ENCODE measurements at places on chromosomes 3 and 15.

GRCh38 chr3:153744889-153745288 is 376.3 kb upstream of the ARHGEF26 start:
- DNase-seq = no peak

GRCh38 chr3:129953621-129954020 is 20.9 kb upstream of the TRH start:
- DNase-seq = no peak

- no peak for DNase-seq
Observed at GRCh38 chr3:65425880-65426279, 612.8 kb downstream of the MAGI1 start.

- DNase-seq = no peak
Observed at GRCh38 chr3:159480046-159480445, 508.6 kb upstream of the IL12A start.

GRCh38 chr3:194225988-194226663 is 90.2 kb downstream of the HES1 start:
- no peak for DNase-seq

- DNase-seq = no peak
Observed at GRCh38 chr3:122215592-122216298, 32.3 kb downstream of the CASR start.

GRCh38 chr15:48336940-48337339 is 5.7 kb downstream of the DUT start:
- no peak for DNase-seq

- DNase-seq = no peak
Observed at GRCh38 chr3:8472549-8472948, 29.1 kb upstream of the LMCD1 start.

DNA sequence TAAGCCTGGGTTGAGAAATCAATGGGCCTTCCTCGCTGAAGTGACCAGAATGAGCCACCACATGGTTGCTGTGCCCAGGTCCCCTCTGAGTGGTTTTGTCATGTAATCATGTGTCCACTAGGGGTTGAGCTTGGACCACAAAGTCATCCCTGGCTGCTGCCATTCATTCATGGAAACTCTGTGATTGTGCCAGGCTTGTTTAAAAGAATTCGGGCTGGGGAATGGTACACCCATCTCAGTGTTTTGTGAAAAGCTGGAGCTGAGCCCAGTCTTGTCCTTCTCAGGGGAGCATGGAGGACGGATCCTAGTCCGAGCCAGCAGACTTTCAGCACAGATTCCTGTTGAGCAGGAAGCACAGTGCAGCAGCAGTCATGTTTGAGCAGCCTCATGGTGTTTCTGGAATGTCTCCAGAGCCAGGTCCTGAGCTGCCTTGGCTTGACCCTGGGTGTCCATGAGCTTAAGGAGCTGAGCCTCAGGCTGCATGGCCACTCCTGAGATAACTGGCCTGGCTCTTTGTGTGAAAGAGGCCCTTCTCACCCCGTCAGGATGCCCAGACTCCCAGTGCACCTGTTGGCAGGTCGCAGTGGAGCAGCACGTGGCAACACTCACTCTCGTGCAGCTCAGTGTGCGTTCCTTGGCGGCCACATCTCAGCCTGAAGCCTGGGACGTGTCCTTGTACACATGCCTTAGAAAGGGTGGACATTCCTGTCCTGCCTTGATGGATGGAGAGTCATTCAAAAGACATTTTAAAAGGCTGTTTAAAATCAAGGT is 260.3 kb upstream of the TPM1 start:
- peak; percentile 93 for DNase-seq

DNA sequence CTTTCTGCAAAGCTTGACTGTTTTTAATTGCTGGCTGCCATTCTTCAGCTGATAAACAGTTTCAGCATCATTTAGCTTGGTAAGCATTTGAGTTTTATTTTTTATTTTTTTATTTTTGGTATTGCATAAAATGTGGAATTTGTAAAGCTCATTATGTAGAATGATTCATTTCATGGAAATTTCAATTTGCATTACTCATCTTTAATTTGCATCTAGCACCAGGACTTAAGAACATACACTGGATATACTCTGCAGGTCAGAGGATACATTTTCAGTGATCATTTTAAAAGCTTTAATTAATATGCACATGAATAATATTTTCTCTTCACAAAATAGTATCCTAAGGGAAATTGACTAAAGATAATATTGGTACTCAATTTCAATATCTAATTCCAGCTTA is 732.4 kb upstream of the BCHE start:
- no peak for DNase-seq

GRCh38 chr15:25582886-25583285 is 144.1 kb upstream of the UBE3A start:
- DNase-seq = no peak

- DNase-seq = no peak
Observed at GRCh38 chr15:80697075-80697685, 2.1 kb downstream of the ABHD17C start.

GRCh38 chr3:76841747-76842146 is 198.2 kb upstream of the ROBO2 start:
- DNase-seq = no peak

- DNase-seq = no peak
Observed at GRCh38 chr3:107962946-107963345, 127.9 kb downstream of the CD47 start.

GRCh38 chr3:101932326-101933068 is 83.2 kb downstream of the NFKBIZ start:
- no peak for DNase-seq
